ENCODE measurements at places on chromosomes 7 and 10.

GRCh38 chr7:100964630-100965029 lies 4.7 kb upstream of the MUC12 start:
- no peak for DNase-seq

DNA sequence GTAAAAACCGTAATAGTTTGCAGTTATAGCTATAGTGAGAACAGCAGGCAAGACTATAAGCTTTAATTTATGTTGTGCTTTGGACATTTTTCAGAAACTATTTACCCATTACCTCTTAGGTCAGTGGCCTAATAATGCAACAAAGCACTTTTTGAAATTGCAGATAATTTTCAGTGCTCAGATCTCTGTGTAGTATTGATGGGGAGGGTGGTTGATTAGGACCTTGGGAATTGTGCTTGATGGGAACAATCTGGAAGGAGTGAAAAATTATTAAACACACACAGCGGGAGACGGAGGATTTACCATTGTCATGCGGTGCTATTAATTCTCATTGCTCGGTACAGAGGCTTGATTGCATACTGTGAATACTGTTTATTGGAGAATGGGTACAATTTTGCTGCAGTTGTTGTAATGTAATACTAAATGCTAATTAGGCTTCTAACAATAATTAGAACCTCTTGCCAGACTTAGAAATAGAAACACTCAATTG lies 304.8 kb downstream of the LRMDA start:
- DNase-seq = no peak

DNA sequence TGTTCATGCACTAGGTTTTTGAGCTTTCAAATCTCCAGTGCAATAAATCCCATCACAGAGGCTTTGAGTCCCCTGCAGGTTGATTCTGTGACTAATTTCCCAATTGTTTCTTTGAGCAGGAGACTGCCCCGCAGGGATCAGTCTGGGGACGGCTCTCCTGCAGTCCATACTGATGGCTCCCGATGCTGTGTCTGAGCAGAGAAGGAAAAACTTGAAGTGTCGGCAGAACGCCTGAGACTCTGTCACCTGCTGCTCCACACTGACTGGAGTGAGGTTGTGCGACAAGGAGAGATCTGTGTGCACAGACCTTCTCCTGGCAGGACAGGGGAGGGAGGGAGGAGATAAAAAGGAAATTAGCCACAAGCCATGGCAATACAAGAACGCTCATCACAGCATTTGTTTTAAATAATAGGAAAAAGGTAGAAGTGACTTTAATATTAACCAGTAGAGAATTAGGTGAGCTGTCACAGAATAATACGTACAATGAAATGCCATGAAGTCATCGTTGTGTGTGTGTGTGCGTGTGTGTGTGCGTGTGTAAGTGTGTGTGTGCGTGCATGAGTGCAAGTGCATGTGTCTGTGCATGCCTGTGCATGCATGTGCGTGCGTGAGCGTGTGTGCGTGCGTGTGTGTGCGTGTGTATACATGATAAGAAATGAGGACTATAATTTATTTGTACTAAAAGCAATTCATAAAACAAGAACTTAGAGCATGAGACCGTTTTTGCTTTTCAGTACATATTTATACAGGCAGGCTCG lies 38.2 kb downstream of the HTR5A start:
- DNase-seq = no peak

- DNase-seq = no peak
These were observed 117.5 kb downstream of the CDK14 start for GRCh38 chr7:90713628-90714027.

DNA sequence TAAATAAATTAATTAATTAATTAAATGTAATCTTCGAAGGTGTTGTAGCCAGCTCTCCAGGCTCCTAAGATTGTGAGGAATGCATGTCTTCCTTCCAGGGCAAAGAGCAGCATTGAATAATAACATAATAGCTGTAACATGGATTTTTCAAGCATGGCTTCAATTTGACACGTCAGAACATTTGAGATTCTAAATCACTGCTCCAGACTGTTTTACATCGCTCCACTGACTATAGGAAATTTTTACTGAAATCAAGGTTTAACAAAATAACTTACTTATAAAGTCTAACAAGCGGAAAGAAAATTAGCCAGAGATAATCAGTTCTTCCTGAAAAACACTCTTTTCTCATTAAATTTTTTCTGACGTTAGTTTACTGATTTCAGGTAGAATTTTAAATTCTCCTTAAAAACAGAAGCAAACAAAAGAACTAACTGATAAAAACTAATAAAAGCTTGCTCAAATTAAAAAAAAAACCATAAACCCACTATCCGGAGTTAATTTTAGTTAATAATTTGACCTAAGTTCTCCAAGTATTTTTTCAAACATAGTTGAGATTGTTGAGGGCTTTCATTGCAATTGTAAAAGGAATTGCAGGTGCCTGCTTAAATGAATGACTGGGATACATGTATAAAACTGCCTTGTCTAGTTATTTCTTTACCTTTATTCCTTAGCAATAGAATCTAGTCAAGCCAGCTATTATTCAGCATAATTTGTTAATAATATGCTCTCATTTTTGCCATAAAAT lies 51.2 kb upstream of the SGCE start:
- no peak for DNase-seq

GRCh38 chr7:87067788-87068187 lies 8.3 kb upstream of the ELAPOR2 start:
- DNase-seq = no peak

DNA sequence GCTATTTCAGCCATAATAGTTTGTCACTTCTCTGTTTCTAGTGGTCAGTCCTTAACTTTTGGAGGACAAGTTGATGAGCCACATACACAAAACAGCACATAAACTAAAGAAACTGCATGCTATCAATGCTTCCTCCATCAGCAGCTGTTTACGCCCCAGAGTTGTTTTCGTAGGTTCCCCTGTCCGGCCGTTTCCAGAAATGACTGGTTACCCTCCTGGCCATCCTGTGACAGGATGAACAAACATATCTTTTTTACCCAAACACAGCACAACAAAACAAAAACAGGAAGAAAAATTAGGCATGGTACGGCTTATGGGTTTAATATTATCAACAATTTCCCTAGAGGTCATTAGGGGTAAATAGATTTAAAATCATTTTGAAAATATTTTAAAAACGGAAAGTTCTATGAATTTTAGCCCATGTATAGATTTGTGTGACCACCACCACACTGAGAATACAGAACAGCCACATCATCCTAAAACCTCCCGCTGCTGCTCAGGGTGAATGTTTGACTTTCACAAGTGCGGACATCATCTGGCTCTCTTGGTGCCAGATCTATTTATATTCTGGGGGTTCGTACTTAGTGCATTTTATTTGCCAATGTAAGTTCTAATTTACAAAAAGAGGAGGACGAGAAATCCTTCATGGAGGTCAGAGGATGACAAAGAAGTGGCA lies 74.8 kb downstream of the HIPK2 start:
- DNase-seq = no peak

GRCh38 chr10:1814556-1814955 lies 77.2 kb upstream of the ADARB2 start:
- DNase-seq = no peak

All from omental fat pad (tissue), 4 donors.